ENCODE measurements at places on chromosomes 5 and 9. TPM values are rescaled to one million over a fixed set of nuclear protein-coding genes. Genes with fewer than 3 reads are reported as not detected.

DNA sequence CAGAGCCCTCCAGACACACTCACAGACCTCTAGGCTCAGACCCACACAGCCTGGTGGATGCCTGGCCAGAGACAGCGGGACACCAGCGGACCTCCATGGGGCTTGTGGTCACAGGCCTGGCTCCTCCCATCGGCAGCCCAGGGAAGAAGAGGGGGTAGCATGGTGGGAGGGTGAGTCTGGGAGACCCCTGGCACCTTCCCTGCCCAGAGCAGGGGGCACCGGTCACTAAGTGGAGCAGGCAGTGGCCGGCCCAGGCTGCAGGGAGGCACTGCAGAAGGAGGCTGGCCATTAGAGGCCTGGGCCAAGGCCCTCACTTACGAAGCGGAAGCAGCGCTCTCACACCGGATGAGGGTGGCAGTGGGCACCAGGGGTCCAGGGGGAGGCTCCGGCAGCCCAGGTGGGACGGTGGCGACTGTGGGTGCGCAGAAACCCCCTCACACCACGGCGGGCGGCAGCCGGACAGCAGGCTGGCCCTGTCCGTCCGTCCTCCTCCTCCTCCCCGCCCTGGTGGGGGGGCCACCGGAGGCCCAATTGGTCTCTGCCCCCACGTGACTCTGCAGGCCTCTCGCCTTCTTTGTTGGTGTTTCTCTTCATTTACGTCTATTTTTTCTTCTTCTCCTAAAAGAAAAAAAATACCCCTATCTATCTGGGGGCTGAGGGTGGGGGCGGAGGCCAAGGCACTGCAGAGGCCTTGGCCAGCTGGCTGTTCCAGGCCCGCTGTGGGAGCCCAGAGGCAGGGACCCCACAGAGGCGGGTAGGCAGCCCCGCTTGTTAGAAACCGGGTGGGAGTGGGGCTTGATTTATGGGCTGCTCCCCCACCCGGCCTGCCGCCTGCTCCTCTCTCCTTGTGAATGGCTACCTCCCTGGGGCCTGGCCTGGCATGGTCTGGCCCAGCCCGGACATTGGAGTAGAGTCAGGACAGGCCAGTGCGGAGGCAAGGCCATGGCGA, at the start of gene NR5A1:
Gene NR5A1 (minus strand): TSS at position 469 of the 949 bp plus-strand sequence. CDS start 4,004 bp downstream, outside the sequence.
- DNase-seq = no peak

DNA sequence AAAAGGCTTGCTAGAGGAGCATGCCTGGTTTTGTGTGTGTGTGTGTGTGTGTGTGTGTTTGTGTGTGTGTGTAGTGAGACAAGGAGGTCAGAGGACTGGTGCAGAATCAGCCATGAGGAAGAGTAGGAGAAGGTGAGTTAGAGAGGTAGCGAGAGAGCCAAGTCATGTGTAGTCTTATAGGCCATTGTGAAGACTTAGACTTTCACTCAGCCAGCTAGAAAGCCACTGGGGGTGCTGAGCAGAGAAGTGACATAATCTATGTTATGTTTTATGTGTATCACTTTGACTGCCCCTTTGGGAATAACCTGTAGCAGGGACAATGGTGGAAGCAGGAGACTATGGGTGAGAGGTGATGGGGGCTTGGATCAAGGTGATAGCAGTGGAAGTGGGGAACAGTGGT, 180.5 kb upstream of the CLINT1 start:
- no peak for DNase-seq

Gene MORN5
- total RNA-seq = not detected

- DNase-seq = no peak
Observed at GRCh38 chr5:71932131-71932654, 175.1 kb upstream of the MAP1B start.

DNA sequence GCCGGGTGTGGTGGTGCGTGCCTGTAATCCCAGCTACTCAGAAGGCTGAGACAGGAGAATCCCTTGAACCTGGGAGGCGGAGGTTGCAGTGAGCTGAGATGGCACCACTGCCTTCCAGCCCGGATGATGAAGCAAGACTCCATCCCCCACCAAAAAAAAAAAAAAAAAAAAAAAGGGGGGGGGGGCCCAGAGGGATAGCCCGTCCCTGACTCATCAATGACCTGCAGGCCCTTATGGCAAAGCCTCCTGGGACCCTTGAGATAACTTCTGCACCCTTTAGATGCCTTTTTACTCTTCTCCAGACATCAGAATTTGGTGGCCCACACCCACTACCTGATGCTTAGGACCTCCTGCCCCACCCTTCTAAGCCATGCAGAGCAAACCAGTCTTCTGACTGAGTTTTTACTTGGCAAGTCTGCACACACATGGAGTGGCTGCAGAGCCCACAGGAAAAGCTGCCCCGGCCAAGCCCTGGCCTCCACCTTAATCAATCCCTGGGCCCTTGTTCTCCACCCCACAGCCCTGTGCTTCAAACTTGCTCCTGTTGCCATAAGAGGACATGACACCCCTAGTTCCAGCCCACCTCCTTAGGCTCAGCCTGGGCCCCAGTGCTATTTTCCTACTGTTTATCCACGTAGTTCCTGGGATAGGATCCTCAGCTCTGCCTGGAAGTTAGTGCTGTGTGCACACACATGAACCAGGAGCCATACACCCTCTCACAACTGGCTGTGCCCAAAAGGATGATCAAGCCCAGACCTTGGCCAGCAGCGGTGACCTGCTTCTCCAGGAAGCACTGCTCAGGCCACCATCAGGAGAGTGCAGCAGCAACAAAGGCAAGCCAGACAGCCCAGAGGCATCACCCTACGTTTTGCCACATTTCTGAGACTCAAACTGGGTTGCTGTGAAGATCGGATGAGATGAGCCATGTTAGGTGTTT, 5.1 kb downstream of the MGAT1 start:
- no peak for DNase-seq

- DNase-seq = no peak
Observed at GRCh38 chr9:83469722-83470121, 68.5 kb downstream of the FRMD3 start.

GRCh38 chr9:128214571-128215490, 11.7 kb downstream of the DNM1 start:
- DNase-seq = no peak

DNA sequence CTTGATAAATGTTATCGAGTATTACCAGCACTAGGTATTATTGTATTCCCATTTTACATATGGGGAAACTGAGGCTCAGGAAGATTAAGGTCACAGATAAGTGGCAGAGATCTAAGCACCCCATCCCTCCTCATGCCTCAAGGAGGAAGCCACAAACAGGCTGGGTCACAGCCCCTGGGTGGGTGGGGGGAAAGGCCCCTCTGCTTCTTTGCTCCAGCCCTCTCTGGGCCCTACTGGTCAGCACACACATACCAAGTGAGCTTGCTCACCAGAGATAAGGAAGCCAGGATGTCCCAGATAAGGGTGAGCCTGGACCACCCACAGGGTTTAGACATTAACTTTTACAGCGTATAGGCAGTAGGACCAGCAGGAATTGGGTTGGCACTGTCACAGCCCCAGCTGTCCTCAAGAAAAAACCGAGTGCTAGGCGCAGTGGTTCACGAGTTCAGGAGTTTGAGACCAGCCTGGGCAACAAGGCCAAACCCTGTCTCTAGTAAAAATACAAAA, 45.3 kb downstream of the STK10 start:
- DNase-seq = no peak

GRCh38 chr5:76607353-76607871, 15.8 kb downstream of the F2RL2 start:
- DNase-seq = no peak

Data from natural killer cell (primary cell).